Activated T-helper 1 cell treated with anti-CD3 and anti-CD28 coated beads, Interleukin-12 subunit alpha, Interleukin-12 subunit beta, Interleukin-2, Interleukin-4 antibody, amounts not matched to agents 30 ng/mL and 10 ng/mL and 1 ng/mL, durations not matched to agents 14 hours and 24 hours and 36 hours (primary cell): ENCODE measurements at places on chromosomes 4 and X. TPM values are rescaled to one million over a fixed set of nuclear protein-coding genes. Genes with fewer than 3 reads are reported as not detected.

DNA sequence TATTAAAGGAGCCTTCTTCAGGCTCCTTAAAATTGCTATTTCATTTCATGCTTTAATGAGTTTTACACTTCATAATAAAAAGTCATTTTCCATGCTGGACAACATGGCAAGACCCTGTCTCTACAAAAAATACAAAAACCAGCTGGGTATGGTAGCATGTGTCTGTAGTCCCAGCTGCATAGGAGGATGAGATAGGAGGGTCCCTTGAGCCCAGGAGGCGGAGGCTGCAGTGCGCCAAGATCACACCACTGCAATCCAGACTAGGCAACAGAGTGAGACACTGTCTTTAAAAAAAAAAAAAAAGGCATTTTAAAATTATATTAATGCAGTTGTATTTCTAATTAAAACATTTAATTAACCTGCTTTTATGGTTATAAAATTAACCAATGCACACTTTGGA is 49.2 kb downstream of the PDS5A start:
- H3K4me3 ChIP-seq, result no peak overlapping the region
- no peak for DNase-seq
- peaks cover 43% of the 10 kb centered on the region for H3K4me1 ChIP-seq
- H3K27ac ChIP-seq, result no peak overlapping the region

- H3K4me1 ChIP-seq, result peaks cover 4% of the 10 kb centered on the region
- no peak for DNase-seq
- no peaks in the 10 kb centered on the region for H3K27me3 ChIP-seq
Observed at GRCh38 chrX:130032552-130032951, 50.1 kb downstream of the BCORL1 start.

Gene TCP11X2
- not detected in 2 replicates for total RNA-seq

Gene DHRSX
- 26.3 and 27.4 TPM in 2 replicates for total RNA-seq

- H3K4me3 ChIP-seq, result no peak overlapping the region
- H3K36me3 ChIP-seq, result peaks cover 3% of the 10 kb centered on the region
- no peak for DNase-seq
- H3K27me3 ChIP-seq, result no peaks in the 10 kb centered on the region
Observed at GRCh38 chrX:110153896-110154295, 151.0 kb downstream of the TMEM164 start.

DNA sequence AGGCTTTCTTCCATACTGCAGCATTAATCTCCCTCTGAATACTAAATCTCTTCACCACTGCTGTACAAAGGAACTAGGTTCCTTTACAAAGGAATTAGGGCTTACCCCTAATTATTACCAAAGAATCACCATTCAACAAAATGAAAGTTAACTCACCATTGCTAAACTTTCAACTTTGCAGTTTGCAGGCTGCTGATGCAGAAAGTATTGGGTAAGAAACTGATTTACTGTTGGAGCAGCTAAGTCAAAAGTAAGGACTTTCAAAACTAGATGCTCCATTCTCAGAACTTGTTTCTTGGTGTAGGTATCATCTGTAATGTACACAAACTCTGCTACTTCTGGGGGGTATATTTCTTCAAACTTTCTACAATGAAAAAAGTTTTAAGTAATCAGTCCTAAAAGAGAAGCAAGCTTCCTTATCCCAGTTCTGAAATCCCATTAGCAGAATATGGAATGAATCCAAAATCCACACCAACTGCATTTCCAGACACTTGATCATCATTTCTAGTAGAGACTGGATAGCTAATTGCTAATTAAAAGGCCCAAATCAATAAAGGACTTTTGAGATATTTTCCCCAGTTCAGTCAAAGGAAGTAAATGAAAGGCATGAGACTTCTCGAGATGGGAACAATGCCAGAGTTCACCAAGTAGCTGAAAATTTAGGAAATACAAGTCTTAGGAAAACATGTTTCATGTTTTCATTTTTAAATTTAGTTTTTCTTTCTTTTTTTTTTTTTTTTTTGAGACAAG is 4.3 kb downstream of the CCNA2 start:
- peaks cover 51% of the 10 kb centered on the region for H3K36me3 ChIP-seq
- peak overlapping the region; percentile 10 for H3K4me3 ChIP-seq
- H3K27ac ChIP-seq, result peak overlapping the region; percentile 19

DNA sequence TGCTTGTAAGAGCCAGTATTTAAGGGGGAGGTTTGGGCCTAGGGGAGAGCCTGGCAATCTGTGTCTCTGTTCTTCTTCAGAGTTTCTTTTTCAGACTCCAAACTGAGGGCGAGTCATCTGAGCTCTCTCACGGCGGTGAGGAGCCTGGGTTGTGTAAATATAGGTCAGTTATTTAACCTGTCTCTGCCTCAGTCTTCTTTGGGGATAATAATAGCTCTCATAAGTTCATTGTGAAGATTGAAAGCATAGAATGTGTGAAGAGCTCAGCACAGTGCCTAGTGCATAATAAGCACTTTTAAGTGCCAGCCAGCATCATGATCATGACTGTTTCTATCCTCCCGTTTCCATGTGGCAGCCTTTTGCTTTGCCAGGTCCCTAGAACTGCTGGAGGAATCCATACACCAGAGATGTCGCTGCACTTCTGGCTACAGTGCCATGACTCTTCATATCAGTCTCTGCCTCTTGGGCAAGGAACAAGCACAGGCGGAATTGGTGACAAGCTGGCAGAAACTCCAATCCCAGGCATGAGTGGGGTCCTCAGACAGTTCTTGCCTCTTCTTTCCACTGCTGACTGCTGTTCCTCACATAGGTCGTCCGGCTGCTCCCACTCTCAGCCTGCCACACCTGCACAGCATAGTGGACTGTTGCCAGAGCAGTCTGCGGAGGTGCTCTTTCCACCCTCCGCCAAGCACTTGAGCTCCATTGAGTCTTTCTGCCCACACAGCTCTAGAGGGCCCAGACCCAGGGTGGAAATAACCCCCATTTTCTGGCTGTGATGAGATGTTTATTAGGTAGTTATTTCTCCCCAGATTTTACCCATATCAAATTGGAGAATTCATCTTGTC is 103.7 kb upstream of the MAML3 start:
- H3K4me1 ChIP-seq, result peaks cover 16% of the 10 kb centered on the region
- peaks cover 28% of the 10 kb centered on the region for H3K27me3 ChIP-seq
- H3K36me3 ChIP-seq, result no peaks in the 10 kb centered on the region
- H3K4me3 ChIP-seq, result no peak overlapping the region
- DNase-seq, result no peak

Gene BTK
- not detected in 2 replicates for total RNA-seq

Gene KIAA1210
- total RNA-seq, result not detected in 2 replicates

DNA sequence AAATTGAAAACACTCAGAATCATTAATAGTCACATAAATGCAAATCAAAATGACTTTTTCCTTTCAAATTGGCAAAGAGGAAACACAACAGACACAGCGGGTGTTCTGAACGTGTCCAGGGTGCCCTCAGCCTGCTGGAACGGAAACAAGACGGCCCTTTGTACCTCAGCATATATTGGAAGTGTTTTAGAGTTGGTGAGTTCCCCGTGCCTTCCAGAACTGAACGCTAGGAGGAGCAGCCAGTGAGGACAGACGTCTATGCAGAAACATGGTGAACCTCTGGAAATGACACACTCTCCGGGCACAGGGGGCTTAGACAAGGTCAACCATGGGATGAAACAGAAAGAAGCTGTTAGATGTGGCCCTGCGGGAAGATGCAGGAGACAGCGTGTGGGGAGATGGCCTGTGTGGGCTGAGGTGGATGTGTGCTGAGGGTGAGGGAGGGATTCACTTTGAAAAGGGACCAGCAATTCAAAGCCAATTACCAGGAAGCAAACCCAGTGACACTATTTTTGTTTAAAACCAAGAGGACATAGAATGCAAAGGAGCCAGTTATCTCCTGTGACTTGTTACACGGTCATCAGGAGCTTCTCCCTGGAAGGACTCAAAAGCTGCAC is 40.4 kb downstream of the RNF212 start:
- no peaks in the 10 kb centered on the region for H3K36me3 ChIP-seq
- no peak overlapping the region for H3K27ac ChIP-seq
- H3K4me3 ChIP-seq, result no peak overlapping the region
- peaks cover 22% of the 10 kb centered on the region for H3K27me3 ChIP-seq

Gene CDS1
- total RNA-seq, result not detected in 2 replicates

Gene BLTP1
- total RNA-seq, result 25.4 and 30.8 TPM in 2 replicates

Gene LIMCH1
- not detected in 2 replicates for total RNA-seq

Gene BEX4
- 5.1 and 5.5 TPM in 2 replicates for total RNA-seq

DNA sequence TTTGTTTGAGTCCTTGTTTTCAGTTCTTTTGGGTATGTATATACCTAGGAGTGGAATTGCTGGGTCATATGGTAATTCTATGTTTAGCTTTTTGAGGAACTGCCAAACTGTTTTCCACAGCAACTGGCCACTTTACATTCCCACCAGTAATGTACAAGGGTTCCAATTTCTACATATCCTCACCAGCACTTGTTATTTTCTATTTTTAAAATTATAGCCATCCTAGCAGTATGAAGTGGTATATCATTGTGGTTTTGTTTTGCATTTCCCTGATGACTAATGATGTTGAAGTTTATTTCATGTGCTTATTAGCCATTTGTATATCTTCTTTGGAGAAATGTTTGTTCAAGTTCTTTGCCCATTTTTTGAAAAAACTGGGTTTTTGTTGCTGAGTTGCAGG is 39.6 kb downstream of the TMEM164 start:
- peaks cover 12% of the 10 kb centered on the region for H3K4me1 ChIP-seq
- DNase-seq, result no peak
- H3K4me3 ChIP-seq, result no peak overlapping the region
- H3K27ac ChIP-seq, result no peak overlapping the region
- H3K27me3 ChIP-seq, result no peaks in the 10 kb centered on the region

Gene NUDT10
- total RNA-seq, result 0.20 and 0.57 TPM in 2 replicates
